Right renal pelvis (tissue), 4 donors: ENCODE measurements at places on chromosomes 16 and 17.

DNA sequence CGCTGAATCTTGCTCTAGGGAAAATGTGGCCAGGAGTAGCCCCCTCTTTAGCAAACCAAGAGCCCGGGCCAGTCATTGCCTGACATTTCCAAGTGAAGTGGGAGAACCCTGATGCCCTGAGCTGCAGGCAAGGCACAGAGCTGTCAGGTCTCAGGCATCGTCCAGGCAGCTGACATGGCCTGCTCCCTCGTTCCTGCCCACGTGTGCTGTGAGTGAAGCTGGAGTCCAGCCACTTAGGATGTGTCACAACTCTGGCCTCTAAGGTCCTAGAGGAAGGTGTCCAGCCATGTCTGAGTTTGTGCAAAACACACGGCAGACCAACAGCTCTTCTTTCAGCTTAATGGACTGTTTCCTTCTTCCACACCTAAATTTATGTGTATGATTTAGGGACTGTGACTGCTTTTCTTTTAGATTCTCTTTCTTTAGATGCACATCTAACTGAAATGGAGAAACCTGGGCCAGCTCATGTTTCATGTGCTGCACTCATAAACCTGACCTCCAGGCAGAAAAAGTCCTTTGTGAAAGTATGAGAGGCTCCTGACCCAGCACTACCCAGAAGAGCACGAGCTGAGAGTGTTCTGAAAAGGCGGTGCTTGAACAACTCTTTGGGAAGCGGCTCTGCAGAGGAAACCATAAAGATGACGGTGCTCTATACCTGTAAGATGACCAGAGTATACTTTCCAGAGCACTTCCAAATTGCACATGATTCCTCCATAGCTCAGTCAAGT is 14.8 kb upstream of the LIMD2 start:
- DNase-seq = no peak

- DNase-seq = no peak
These were observed 131.3 kb upstream of the IRX6 start for GRCh38 chr16:55192734-55193133.

GRCh38 chr16:68000450-68000849 is 1.2 kb upstream of the DPEP2 start:
- DNase-seq = no peak

DNA sequence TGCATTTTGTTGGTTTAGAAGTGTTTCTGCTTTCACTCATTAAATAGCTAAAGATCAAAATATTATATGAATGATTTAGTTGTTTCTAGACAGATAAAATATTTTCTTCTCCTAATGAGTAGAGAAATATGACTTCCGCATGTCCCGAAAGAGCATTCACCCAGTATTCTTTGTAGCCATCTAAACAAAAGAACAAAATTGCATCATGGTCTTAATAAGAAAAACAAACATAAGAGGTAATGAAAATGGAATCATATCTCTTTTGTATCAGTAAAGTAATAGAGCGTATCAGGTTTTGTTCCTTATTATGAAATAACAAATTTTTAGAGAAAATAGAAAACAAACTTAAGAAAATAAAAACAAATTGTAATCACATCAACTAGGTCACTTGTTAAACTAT is 16.1 kb upstream of the KCNJ2 start:
- no peak for DNase-seq

DNA sequence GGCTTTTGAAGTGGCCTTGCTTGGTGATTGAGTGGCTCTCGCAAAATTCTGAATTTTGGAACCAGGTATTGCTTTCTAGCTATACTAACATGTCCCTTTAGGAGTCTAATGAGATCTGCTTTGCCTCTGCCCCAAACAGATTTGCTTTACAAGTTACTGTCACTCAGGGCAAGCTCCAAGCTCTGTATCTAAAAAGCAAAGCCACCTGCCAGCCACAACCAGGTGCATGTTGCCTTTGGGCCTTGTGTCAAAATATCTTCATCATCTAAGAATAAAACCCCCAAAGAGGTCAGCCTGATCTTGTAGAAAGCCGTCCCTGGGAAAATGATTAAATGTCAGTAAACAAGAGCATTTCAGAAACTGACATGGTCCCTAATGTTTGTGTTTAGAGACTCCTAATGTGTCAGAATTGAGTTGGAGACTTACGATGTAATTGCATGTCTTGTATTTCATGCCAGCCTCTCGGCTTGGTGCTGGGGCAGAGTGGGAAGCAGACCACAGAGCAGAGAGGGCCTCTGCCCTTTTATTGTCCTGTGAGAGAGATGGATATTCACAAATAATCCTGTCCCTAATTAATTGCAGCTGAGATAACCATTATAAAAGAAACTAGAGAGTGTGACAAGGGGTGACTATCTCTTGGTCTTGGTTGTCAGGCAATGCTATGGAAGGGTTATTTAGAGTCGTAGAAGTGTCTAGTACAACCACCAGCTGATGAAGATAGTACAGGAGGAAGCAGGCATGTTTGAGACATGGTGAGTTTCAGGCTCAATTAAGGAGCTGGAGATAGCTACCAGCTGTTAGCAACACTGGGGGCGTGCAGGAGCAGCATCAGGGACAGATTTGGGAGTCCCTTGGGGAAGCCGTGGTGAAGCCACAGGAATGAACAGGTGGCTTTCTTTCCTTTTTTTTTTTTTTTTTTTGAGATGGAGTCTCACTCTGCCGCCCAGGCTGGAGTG is 90.7 kb downstream of the PITPNC1 start:
- no peak for DNase-seq
